NCI-H1930 (cell line): ENCODE measurements at places on chromosomes 2 and 18.

DNA sequence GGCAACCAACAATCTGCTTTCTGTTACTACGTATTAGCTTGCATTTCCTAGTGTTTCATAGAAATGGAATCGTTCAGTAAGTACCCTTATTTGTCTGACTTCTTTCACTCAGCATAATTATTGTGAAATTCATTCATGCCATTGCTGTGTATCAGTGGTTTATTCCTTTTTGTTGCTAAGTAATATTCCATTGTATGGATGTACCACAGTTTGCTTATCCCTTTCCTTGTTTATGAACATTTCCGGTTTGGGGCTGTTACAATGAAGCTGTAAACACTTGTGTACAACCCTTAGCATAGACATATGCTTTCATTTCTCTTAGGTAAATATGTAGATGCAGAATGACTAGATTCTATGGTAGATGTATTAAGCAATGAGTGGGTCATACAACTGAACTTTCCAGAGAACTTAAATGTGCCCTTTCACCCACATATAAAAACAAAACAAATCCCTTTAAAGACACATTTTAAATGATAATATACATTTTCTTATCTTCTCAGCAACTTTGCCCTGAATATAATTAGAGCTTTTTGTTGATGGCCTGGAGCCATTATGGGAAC is 21.9 kb downstream of the FER1L5 start:
- no peak for DNase-seq

- no peak for DNase-seq
Measured at GRCh38 chr2:128623776-128624761, 305.4 kb upstream of the HS6ST1 start.

DNA sequence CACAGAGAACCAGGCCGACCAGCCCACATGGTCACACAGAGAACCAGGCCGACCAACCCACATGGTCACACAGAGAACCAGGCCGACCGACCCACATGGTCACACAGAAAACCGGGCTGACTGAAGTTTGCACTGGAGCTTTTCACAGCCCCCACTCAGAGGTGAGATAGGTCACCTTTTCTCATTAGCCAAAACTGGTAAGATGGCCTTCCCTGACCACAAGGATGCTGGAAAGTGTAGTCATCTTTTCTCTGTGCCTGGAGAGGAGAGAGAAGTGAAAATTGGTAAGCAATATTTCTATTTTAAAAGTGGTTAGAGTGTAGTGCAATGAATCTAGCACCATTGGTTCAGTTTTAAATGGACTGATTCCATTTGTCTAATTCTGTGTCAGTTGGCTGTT is 247.1 kb downstream of the NEDD4L start:
- no peak for DNase-seq

GRCh38 chr2:10783421-10783820 is 29.2 kb downstream of the PDIA6 start:
- no peak for DNase-seq
